HCEC 1CT (cell line): ENCODE measurements at places on chromosomes 5 and 9.

DNA sequence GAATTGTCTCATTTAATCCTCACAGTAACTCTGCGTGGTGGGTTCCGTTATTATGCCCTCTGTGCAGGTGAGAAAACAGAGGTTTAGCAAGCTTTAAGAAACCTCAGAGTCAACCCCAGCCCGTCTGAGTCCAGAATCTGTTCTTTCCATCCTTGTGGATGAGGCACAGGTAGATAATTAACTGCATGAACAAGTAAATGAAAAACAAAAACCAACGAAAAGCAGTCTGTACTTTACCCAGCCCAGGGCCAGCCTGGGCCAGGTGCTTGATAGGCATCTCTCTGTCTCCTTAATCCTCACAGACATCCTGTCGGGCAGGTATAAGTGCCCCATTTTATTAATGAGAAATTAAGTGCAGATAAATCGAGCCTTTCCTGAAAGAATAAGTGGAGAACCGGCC is 25.3 kb upstream of the CXCL14 start:
- DNase-seq, result no peak

DNA sequence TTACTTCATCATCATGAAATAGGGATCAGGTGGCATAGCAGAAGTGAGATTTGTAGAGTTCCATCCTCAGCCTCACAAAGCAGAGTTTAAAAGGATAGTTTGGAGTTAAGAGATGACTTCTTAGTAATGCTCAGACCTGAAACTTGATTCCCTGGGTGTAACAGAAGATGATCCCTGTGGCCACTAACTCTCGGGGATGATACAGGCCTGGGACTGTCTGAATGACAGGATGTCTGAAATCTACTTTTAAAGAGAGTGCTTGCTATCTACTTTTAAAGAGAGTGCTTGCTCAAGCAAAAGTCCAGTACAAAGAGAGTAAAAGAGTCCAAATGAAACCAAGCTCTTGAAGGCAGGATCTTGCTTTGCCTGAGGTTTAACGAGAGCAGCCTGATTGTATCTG is 14.6 kb downstream of the ADAMTS16 start:
- DNase-seq, result no peak

GRCh38 chr5:64397552-64397951 is 108.3 kb upstream of the RGS7BP start:
- DNase-seq, result no peak

DNA sequence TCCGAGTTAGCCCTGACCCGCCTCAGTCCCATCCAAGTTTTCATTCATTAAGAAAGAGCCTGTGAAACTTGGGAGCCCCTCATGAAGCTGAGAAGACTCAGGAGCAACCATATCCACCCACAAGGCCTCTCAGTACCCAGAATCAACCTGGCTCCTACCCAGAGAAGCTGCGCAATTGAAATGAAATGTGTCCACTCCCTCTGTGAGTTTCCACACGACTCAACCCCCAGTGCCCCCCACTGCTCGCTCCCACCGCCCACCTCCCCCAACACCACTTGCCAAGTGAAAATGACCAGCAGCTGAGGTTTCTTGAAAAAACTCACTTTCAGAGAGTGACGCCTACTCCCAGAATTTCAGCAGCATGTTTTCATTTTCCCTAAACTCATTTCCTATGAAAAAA is 104.6 kb downstream of the CDK5RAP2 start:
- no peak for DNase-seq

DNA sequence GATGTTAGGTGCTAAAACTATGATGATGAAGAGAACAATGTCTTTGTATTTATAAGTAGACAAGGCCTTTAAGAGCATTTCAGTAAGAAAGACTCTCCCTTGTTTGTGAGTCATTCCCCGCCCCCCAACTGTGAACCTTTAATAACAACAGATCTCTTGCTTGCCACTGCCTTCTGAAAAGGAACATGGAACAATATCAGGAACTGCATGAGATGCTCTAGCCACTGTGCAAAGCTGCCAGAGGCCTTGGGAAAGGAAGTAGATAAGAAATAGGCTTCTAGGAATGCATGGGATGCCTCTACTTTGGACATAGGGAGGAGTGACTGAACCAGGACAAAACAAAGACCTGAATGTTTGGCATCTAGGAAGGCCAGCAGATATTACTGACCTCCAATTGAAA is 296.1 kb upstream of the MPDZ start:
- DNase-seq, result no peak

- DNase-seq, result peak; percentile 37
Observed at GRCh38 chr9:125888211-125888610, 141.0 kb downstream of the PBX3 start.

DNA sequence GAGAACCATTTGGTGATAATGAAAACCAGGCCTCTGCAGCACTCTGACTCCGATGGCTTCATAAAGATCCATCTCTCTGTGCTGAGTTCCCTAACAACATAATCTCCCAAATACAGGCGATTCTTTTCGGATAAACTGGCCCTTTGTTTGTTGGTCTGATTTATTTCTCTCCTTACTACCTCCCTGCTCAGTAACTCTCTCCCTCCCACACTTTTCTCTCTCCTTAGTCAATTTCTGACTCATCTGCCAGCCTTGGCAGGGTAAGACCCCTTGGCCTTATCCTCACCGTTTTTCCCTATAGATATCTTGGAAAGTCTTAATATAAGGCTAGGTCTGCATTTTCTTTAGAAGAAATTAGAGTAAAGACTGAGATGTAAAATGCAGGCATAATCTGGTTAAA is 128.7 kb downstream of the BRINP1 start:
- DNase-seq, result no peak

DNA sequence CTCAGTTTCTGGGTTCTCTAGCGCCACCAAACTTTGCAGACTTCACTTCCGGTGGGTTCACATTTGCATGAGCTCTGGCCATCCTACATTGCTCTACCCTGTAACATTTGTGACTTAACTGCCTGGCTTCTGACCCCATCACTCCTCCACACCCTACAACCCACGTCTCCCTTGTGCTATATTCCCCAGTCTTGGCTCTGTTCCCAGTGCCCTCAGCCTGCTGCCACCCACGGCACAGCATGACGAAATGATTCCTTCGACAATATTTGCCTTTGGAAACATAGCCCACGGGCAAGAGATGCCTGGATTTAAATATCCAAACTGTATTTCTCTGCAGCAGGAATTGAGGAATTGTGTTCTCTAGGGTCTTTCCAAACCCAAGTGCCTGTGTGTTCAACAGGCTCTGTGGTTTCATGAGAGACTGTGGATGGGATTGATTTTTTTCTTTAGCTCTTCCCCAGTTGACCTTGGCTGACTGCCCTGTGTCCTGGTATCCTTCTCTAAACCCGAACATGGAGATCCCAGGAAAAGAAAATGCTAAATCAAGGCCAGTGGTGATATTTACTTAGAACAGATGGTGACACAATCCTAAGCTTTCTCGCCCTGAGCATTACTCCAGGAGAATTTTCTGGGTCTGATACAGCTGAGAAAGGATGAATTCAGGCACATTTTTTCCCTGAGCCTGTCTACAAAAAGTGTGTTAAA is 44.4 kb upstream of the GRIA1 start:
- DNase-seq, result no peak

DNA sequence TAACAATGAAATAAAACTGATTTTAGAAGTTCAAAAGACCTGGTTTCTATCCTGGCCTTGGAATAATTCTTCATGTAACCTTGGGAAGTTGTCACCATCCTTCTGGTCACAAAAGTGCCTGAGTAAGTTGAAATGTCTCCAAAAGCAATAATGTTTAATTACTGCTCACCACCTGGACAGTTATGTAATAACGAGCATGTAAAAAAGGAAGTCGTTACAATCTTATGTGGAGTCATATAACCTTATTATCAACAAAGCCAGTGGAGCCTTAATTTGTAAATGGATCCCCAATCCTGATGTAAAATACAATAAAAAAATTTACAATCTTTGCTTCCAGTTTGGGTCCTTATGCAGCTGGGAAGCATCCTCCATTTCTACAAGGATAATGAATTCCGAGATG is 64.2 kb upstream of the GPR151 start:
- DNase-seq, result no peak

DNA sequence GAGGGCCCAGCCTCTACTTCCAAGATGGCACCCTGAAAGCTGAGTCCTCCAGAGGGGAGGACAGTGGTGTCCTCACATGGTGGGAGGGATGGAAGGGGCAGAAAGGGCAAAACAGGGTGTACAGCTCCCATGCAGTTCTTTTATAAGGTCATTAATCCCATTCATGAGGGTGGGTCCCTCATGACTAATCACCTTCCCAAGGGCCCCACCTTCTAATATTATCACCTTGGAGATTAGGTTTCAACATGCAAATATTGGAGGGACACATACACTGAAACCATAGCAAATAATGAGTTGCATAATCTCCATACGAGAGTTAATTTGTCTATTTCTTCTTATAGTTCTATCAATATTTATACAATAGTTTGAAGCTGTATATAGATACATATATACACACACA is 5.8 kb upstream of the ZBTB43 start:
- no peak for DNase-seq

DNA sequence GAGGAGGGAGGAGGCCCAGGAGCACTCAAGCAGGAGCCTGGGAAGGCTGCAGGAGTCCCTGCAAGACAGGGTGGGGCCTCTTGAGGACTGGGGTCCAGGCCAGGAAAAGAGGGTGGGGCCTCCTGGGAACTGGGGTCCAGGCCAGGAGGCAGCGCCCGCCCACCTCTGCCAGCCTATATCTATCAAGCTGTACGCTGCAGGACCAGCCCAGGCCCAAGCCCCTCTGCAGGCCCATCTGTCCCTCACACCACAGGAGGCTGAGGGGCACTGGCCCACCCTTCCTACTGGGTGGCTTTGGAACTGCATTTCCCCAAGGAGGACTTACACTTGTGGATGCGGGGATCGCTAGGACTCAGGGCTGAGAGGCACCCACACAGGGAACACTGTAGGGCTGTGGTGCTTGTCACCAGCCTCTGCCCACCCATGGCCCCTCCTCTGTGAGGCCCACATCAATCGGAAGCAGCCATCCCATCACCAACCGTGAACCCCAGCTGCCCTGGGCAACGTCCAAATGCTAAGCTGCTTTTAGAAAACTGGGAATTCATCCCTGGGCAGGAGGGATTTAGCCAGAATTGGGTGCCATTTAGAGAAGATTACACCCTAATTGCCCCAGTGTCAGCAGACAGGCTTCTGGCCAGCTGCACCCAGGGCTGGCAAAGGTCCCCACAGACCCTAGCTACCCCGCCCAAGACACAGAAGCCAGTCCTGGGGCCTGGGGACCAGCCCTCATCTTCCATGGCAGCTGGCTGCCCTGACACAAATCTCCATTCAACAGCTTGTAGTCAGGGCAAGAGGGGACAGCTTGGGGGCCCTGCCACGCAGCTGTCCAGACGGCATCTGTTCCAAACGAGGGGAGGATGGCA is 15.3 kb downstream of the BICD2 start:
- DNase-seq, result no peak

- no peak for DNase-seq
Observed at GRCh38 chr9:25094518-25094917, 548.8 kb upstream of the IZUMO3 start.

- DNase-seq, result no peak
Observed at GRCh38 chr5:31675472-31675871, 36.5 kb downstream of the PDZD2 start.

DNA sequence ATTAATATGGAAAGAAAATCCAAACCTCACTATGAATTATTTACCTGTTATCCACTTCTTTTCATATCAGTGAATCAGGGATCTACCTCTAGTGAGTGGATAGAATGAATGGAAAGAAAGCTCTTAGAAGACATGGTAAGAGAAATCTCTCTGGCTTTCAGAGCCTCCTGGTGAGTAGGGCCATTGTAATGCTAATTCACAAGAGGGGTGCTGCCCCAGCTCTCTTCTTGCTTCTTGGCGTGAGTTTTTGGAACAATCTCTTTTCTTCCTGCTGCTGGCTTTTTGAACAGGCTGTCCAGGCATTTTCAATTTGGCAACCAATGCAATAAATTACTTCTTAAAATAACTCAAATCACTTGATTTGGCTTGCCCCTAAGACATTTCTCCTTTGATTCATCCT is 49.9 kb upstream of the KCNN2 start:
- DNase-seq, result no peak

DNA sequence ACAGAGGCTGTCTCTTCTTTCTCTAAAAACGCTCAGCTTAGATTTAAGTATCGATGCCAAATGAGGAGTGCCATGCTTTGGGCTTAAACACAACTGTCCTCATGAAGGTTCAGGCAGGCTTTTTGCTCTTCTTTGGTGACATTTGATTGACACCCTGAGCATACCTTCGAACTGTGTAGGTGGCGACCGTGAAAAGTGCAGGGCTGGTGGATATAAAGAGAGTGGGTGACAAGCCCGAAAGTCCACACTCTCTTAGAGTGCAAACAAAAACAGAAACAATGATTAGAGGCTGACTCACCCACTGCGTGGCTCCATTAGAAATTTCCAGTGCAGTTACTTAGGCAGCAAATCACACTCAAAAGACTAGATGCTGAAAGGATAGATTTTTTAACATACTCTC is 141.7 kb downstream of the SYK start:
- peak; percentile 24 for DNase-seq

- DNase-seq, result no peak
Observed at GRCh38 chr5:56330806-56331205, 97.7 kb upstream of the ANKRD55 start.

DNA sequence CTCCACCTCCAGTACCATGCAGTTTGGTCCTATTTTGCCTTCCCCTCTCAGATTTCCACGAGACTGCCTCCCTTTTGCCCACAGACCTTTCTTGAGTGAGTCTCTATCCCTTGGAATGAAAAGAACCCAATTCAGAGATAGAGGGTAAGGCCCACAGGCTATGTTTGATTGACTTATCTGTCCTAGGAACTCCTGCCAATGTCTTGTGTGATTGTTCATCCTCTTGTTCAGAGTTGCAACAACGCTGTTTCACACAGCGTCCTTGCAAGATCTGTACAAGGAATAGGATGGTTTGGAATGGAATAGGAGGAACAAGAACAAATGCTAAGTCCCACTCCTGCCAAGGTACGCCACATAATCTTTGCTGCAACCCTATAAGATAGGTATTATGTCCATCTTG is 142.2 kb upstream of the ABCA1 start:
- DNase-seq, result no peak

GRCh38 chr9:108074900-108075299 is 585.3 kb upstream of the KLF4 start:
- DNase-seq, result no peak

DNA sequence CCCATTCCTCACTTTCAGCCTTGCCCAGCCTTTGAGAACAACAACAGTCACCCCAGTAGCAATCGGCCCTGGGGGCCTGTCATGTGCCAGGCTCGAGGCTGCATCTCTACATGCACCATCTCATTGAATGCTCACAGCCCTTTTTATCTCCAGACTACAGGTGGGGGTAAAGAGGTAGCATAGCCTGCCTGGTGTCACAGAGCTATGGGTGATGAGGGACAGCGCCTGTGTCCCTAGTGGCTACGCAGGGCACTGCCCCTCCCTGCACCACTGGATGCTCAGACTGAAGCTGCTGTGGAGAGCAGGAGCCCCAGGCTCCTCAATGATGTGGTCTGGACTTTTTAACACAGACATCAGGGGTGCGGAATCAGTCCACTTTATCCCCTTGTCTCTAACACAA is 2.8 kb downstream of the CAMK2A start:
- no peak for DNase-seq

- DNase-seq, result no peak
Observed at GRCh38 chr9:3457175-3457574, 68.6 kb downstream of the RFX3 start.
